C1 segment of cervical spinal cord (tissue), 14 donors: ENCODE measurements at places on chromosomes 2 and 18.

- DNase-seq = no peak
Observed at GRCh38 chr2:197258580-197258979, 52.0 kb downstream of the ANKRD44 start.

- no peak for DNase-seq
Observed at GRCh38 chr2:36394804-36395203, 39.2 kb downstream of the CRIM1 start.

DNA sequence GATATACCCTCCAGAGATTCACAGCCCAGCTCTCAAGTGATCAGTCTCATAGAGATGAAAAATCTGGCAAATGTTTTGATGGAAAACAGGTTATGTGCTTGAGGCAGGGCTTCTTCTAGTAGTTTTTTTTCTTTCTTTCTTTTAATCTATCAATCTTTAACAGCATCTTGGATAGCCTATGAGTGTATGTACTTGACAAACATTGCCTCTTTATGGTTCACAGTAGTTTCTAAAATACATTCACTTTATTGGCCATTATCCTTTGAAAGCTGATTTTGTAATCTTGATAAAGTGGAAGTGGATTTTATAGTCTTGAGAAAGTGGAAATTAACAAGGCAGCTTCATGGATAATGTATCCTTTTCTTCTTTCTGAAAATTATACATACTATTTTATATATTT, 51.4 kb upstream of the IL1R1 start:
- DNase-seq = no peak

- no peak for DNase-seq
Observed at GRCh38 chr2:1598041-1598710, 146.1 kb downstream of the PXDN start.

- DNase-seq = no peak
Observed at GRCh38 chr2:61187085-61187484, 25.1 kb downstream of the C2orf74 start.

DNA sequence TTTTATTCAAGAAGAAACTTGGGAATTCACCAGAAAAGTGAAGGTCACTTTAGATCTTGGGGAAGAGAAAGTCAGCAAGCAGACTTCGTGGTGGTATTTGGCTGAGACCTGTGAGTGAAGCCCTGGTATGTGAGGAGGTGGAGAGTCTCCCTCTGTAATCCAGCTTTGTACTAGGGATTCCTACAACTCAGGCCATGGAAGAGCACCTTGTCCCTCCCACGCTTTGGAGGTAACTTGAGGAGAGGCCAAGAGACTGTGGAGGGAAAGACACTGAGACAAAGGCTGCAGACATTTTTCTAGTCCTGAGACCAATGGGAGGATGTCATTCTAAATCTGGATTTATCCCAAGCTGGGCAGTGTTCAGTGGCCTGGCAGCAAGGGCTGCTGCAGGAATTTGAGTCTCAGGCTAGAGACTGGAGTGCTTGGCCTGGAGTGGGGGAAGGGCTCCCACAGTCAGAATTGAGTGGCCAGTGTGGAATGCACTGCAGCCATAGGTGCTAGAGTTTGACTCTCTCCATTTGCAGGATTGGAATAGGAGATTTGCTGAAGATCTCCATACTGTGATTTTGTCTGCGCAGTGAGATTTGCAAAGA, 219.0 kb downstream of the ACTR3 start:
- no peak for DNase-seq

GRCh38 chr2:15141211-15141610, 419.9 kb downstream of the NBAS start:
- DNase-seq = no peak

GRCh38 chr2:237429753-237430152, 15.8 kb upstream of the COL6A3 start:
- no peak for DNase-seq

- no peak for DNase-seq
Observed at GRCh38 chr2:23703037-23703582, 223.8 kb downstream of the ATAD2B start.

- DNase-seq = no peak
Observed at GRCh38 chr2:33620-34019, 12.7 kb downstream of the FAM110C start.

DNA sequence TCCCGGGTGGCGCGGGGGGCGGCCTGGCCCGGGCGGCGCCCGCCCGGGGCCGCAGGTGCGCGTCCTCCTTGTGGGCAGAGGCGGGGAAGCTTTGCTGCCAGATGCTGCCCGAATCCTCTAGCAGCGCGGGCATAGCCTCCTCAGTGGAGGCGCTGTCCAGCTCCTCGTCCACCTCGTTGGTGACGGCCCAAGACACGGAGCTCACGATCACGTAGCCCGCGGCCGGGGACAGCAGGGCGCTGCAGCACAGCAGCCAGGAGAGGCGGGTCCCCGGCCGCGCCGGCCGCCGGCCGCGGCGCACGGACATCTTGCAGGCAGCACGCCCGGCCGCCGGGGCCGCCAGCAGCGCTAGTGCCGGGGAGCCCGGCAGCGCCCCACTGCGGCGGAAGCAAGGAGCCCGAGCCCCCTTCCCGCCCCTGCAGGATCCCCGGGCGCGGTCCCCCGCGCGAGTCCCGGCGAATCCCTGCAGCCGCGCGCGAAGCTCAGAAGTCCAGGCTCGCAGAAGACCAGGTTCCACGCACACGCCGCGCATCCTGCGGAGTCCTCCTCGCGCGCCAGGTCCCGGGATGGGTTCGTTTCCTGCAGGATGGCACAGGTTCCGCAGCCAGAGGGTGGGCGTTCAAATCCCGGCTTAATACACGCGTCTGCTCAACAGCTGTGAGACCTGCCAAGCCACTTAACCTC, at the start of gene CREG2:
Gene CREG2, minus strand, starts transcription at position 353 of the 684 bp plus-strand sequence. Its CDS starts 46 bp downstream, at position 307.
- peak; percentile 53 for DNase-seq

- DNase-seq = no peak
Observed at GRCh38 chr18:68035774-68036522, 519.4 kb upstream of the DSEL start.

DNA sequence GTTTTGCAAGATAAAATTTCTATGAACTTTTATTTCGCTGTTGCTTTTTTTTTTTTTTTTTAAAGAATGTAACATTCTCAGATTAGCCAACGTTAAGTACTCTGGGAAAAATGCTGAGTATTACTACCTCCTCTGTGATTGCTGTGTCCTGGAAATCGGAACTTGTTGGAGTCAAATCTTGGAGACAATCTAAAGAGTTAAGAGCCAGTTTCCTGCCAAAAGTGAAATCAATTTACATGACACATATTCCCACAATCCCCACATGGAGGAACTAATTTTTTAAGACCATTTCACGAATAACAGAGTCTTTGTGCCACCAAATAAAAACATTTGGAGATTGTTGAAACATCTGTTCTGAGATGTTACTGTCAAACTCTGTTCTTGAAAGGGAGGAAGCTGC, 127.8 kb downstream of the MEP1B start:
- DNase-seq = no peak

GRCh38 chr2:198004173-198004572, 199.8 kb downstream of the PLCL1 start:
- no peak for DNase-seq

DNA sequence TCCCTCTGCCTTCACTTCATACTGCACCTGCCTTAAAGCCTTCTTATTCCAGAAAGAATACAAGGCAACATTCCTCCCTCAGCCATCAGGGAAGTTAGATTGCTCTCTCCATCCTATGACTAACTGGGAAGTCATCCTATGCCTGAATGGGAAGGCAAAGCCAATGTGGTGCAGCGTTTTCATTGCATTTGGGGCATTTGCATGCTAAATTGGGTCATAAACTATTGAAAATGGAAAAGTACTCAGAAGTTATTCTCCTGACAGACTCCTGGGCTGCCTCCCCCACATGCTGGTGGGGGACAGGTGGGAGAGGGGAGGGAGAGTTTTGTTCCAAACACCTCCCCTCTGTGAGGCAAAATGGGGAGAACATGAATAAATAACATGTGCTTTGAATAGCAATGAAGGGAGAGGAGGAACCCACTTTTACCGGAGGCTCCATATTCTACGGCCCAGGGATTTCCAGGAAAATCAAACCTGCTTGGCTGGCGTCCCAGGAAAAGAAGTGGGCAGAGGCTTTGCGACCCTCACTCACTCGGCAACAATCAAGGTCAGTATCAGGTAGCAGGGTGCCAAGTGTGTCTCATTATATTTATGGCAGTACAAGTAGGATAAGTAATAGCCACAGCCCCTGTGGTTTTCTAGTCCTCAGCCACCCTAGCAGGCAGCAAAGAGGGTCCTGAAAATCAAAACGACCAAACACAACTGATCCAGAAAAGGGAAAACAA, 84.1 kb downstream of the BOD1L2 start:
- DNase-seq = no peak

DNA sequence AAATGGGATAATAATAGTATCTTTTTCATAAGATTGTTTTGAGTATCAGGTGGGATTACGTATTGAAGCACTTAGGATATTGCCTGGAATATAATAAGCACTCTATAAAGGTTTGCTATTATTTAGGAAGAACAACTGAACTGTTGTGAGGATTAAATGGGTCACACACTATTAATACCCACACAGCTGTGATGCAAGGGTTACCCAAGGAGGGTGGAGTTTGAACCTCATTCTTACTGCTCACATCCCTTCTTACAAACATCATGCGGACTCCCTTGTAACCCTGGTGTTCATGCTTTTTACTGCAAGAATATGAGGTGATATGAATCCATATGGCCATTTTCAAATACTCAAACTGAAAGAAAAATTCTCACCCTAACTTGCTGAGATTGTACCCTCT, 113.5 kb downstream of the KCTD1 start:
- no peak for DNase-seq

DNA sequence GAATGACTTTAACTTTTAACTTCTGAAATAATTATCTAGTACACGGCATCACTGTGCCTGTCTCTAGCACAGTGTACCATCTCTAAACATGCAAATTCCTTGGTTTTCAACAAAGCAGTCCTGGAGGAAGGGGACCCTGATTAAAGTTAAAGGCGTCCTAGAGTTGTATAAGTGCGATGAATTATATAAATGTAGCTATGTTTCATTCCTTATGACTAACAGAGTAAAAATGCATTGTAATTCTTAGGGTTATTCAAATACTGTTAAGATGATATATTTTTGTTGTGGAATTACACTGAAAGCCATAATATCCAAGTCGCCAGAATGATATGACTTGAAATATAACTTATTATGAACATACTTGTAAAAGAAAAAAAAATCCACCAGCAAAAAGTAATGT, 544.9 kb upstream of the LINC00305 start:
- DNase-seq = no peak

GRCh38 chr2:239344857-239345216, 56.0 kb downstream of the HDAC4 start:
- DNase-seq = no peak

DNA sequence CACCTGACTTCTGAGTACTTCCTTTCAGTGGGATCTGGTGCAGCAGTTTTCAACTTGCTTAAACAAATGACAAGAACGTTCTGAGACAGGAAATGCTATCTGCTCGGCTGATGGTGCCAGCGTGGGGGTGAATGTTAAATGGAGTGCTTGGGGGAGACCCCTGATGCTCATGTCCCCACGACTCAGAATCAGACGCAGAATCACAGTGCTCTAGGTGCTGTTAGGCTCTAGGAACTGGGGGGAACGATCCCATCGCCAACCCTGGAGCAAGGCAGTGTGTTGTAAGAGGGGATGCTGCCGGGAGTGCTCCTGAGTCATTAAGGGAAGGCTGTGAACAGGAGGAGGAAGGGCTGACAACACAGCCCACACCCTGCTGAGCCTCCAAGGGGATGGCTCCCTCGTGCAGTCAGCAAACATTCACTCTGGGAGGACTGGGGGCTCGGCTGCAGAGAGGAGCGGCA, 34.1 kb upstream of the KCNF1 start:
- no peak for DNase-seq

- DNase-seq = no peak
Observed at GRCh38 chr2:74689671-74690070, 35.6 kb downstream of the SEMA4F start.

DNA sequence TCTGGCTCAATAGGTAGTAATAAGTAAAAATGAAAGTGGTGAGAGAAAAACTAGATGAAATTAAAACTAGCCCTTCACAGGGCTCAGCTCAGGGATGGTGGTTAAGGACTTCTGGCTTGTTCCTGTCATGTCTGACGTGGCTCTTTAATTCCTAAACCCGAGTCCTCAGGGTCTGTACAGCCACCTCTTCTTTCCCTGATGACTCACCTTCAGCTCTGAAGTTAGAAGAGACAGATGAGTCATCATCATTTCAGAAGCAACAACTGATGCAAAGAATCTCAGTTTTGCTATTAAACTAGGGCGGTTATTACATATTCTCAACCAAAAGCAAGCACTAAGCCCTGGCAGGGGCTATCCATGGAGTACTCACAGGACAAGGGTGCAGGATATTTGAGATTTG, 24.0 kb upstream of the ITGB6 start:
- DNase-seq = no peak

- DNase-seq = no peak
Observed at GRCh38 chr18:78984941-78985784, 5.5 kb downstream of the SALL3 start.

DNA sequence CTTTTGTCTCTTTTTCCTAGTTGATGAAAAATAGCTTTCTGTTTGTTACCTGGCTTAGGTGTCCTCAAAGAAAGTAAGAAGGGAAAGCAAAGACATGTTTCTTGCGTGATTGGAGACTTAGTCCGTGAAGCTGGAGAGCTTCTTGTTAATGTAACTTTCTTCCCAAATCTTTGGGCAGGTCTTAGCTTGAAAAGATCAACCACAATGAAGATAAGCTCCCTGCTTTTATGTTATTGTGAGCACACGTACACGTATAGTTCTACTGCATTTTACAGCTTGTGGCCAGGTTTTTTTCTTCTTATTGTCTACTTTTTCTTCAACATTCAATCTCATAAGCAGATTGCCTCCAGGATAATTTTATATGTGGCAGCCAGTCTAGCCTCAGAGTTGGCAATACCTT, 99.8 kb downstream of the DIS3L2 start:
- no peak for DNase-seq

GRCh38 chr2:98445177-98445682, 572 bp downstream of the INPP4A start:
- no peak for DNase-seq

DNA sequence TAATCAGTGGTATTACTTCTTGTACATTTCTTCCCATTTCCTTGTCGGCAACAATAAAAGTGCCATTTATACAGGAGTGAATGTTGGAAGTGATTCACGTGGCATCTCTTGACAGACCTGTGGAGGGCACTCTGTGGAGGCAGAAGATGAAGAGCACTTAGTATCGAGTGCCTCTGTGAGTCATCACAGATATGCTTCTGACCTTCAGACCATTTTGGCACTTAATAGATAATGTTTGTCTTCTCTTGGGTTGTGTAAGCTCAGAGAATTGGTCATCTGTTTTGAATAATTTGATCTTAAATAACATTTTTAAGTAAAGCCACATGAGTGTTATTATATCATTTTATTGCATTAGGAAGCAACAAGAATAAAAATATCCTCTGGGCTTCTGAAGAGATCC, 305.5 kb downstream of the PTPRM start:
- no peak for DNase-seq

- no peak for DNase-seq
Observed at GRCh38 chr2:73968357-73968937, 16.3 kb upstream of the TET3 start.
